Stimulated activated CD4-positive, alpha-beta T cell treated with anti-CD3 and anti-CD28 coated beads, Interleukin-1b, Interleukin-23, amount 100 ng/mL, for 4 hours (primary cell): ENCODE measurements at places on chromosomes 7 and 10.

DNA sequence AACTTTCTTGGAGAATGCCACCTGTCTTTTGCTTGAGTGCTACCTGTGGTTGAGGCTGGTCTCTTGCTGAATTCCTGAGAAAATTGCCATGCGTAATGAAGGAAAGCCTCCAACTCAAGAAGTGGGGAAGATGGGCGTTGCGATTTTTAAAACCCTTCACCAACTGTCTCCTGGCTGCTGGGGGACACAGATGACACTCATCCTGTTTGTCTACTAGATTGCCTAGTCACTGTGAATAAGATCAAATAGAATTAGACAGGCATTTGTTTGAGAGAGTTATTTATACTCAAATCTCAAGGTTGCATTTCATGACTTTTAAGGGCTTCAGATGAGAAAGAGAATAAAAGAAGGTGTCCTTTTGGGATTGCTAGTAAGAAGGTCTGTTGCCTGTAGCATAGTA, 84.3 kb upstream of the MTPN start:
- no peak for DNase-seq

DNA sequence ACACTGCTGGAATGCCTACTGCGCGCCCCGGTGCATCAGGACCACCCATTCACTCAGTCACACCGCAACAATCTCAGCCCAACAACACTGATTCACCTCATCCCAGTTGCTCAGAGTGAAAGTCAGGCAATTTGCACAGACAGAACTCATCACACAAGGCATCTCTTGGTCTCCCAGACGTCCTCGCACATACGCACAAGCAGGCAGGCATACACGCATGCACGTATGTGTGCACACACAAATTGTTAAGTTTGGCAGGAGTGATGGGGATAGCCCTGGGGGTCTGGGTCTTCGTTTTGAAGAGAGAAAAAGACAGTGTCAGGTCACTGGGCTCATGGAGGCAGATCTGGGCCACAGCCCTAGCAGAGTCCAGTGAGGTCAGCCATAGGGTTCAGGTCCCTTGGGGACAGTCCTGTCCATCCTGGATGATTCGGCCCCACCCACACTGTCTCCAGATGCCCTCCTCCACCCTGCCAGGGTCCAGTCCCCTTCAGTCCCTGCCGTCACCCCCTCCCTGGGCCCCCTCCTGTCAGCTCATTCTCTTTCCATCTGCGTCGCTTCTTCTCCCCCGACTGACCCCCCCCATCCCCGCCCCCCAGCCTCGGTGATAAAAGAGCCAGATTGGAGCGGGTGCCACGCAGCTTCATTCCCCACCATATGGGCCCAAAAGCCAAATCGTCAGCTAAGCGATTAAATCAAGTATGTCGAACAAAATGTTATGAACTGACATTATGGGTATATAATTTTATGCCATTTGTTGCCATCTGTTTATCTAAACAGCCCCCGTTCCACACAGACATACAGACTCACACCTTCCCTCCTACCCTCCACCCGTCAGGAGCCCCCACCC, 48.5 kb upstream of the SLF2 start:
- DNase-seq, result no peak

DNA sequence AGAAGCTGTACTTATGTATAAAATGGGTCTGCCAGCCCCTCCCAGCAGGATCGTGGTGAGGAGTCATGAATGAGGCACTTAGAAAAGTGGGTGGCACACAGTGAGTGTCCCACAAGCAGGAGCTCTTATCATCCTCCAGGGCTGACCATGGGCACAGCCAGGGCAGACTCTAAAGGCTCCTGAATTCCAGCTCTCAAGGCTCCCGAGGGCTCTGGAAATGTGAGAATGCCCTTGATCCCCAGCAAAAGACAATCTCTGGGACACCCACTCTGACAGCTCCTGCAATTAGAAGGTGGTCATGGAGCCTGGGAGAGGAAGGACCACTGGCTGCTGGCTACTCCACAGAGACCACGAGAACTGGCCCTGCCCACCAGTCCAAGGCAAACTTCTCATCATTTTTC, 1.6 kb downstream of the VSTM4 start:
- DNase-seq, result no peak

DNA sequence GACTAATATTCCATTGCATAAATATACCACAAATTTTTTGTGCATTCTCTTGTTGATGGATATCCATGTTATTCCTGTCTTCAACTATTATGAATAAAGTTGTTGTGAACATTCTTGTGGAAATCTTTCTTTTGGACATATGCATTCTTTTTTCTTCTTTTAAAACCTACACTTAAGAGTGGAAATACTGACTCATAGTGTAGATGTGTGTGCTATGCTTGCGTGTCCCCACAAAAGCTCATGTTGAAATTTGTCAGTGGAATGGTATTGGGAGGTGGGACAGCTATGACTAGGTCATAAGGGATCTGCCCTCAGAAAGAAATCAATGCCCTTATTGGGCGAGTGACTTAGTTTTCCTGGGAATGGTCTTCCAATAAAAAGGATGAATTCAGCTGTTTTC, 203.6 kb upstream of the PRSS58 start:
- DNase-seq, result no peak

DNA sequence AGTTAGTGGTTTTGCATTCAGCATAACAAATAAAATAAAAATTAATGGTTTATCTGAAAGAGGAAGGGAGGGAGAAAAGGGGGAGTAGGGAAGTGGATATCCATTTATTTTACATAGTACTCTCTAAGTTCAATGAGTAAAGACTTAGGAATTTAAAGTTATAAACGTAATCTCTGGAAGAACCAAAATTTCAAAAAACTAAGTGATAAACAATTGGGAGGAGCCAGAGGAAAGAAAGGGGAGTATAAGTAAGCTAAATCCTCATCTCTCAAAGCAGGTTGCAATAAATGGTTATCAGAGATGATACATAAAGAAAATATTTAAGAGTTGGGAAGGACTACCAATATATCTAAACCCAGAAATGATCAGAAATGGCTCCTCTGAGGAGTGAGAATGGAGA, 46.4 kb downstream of the ANK3 start:
- no peak for DNase-seq

DNA sequence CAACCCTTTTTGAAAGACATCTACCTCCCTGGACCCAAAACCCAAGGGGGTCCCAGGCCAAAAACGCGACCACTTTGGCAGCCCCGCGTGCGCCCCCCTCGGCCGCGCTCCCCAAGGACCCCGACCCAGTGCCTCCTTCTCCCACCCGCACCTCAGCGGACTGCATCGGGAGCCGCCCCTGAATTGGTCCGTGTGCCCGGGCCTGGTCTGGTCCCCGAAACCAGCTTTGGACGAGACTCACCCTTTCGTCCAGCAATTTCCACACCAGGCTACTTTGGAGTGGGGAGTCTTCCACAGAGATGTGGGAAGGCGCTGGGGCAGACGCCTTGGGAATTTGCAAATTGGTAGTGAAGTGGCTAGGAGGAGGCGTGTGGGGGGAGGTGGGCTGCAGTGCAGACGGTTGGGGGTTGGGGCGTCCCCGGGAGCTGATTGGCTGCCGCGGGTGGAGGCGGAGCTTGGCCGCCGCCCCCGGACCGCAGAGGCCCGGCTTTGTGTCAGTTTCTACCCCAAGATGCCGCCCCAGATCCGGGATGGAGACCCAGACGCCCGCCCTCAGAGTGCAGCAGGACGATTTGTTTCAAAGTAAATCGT, 16.9 kb downstream of the TCAF1 start:
- no peak for DNase-seq

DNA sequence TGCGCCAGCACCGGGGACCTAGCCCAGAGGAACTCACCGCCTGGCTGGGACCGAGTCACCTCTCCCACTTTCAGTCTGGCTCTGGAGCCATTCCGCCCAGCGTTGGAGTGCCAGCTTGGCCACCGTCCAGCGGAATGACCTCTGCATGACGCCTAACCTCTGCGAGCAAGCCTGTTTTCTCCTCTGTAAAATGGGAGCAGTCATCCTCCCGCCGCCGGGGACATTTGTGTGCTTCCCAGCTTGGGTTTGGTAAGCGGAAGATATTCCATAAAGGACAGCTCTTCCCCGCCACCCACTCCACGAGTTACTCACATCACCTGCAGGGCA, 1.3 kb upstream of the ZCCHC24 start:
- DNase-seq, result no peak

GRCh38 chr7:104196161-104196560, 11.7 kb downstream of the ORC5 start:
- no peak for DNase-seq

DNA sequence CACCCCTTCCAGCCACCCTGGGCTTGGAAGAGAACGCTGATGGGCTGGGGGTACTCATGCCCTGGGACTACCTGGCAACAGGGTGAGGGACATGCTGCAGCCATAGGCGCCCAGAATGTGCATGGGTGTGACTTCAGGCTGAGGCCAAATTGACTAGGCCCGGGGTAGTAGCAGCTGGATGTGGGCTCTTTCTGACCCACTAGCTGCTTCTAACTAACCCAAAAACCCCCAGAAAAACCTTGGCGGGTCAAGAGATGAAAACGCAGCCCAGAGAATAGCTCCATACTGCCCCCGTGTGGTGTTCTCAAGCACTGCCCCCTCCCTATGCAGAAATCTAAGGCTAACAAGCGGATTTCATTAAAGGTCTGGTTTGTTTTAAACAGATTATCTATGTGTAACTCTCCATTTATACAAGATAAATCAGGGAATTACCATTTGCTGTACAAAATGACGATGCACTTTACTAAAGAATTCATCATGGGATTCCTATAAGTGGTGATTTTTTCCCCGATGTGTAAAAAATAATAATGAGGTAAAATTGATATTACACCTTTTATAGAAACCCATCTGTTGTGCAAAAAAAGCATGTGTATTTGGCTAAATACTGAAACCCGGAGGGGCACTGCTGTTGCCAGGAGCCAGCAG, 4.2 kb downstream of the SMARCD3 start:
- no peak for DNase-seq

DNA sequence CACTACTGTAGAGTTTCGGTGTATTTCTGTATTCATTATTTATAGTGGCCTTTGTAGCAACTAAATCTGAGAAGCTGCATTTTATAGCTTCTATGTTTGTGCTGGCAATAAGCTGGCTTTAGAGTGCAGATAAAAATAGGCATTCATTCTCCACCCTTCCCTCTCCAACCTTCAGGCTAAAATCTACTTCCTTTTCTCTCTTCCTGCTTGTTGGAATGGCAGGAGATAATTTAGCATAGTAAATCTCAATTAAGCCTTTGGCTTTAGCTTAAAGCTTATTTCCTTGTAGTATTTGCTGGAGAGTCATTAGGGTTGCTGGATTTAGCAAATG, 58.5 kb downstream of the CPVL start:
- no peak for DNase-seq

GRCh38 chr10:13707156-13707881, 120.6 kb downstream of the PRPF18 start:
- DNase-seq, result peak; percentile 9

GRCh38 chr7:132614428-132615318, 38.4 kb upstream of the PLXNA4 start:
- DNase-seq, result no peak

DNA sequence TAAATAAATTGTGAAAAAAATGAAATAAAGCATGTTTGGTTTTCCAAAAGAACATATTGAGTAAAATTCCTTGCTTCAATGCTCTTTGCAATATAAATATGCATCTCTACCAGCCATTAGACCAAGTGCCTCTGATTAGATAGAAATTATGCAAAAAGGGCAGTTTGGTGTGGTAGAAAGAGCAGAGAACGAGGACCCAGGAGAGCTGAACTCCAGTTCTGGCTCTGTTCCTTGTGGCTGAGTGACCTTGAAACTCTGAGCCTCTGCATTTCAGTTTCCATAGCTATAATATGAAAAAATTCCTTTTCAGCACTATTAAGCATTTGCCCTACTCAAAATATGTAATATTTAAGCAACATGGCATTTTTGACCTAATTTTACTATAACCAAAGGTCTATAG, 36.5 kb downstream of the COL1A2 start:
- DNase-seq, result no peak

DNA sequence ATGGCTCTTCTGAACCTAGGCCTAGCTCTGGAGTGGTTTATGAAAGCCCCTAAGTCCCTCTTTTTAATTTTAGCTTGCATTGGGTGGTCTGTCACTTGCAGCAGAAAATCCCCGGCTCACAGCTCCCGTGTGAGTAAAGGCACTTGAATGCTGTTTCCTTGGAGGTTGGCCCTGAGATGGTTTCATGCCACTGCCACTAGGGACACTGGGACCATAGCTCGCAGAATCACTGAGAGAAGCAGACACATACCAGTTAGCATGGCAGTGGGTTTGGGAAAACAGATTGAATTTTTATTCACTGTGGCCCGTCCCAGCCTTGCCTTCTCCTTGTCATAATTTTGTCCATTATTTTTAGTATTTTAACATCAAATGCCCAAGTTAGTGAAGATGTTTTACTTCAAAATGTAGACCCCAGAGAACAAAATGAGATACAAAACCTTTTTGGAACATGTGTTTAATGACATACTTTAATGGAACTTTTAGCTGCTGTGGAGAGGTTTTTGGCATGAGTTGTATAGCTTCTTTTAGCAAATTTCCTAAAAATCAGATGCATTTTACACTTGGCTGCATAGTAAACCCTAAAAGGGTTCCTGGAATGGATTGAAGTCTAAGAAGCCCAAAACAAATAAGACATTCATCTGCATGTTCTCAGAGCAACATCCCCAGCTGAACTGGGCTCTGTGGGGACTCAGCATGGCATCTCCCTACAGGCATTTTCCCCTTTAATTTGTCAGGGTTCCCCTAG, 259.7 kb upstream of the PITRM1 start:
- DNase-seq, result no peak

DNA sequence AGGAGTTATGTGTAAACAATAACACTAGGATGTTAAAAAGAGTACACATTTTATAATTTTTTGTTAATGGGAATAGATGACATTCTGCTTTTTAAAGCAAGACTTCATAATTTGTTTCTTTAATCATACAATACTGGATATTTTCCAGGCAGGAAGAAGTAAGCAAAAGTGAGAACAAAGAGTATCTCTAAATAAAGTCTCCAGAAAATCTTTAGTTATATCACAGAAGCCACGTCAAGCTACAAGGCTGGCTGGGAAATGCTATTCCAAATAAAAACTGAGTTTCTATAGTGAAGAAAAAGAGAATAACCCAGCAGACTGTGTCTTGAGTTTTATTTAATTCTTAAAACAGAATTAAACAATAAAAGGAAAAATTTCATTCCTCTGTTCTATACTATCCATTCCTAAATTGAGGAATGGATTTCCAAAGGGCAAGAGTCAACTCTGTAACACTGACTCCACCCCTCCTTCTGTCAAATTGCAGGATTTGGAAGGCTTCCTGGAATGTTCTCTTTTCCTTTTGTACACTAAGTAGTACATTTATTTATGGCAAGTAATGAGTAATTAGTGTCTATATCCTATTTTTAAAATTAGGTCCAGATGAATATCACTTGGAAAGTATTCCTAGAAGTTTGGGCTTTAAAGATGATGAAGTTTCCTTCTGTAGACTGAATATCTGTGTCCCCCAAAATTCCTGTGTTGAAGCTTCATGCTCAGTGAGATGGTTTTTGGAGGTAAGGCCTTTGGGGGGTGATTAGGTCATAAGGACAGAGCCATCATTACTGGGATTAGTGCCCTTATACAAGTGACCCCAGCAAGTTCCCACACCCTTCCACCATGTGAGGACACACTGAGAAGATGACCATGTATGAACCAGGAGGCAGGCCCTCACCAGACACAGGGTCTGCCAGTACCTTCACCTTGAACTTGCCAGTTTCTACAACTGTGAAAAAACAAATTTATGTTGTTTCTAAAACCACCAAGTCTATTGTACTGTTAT, 290.9 kb downstream of the CRPPA start:
- no peak for DNase-seq
